Nephron progenitor cell (in vitro differentiated cells): ENCODE measurements at places on chromosomes 5 and 9.
A peak's percentile ranks its signal among the peaks of the same experiment; 100 is the strongest.

DNA sequence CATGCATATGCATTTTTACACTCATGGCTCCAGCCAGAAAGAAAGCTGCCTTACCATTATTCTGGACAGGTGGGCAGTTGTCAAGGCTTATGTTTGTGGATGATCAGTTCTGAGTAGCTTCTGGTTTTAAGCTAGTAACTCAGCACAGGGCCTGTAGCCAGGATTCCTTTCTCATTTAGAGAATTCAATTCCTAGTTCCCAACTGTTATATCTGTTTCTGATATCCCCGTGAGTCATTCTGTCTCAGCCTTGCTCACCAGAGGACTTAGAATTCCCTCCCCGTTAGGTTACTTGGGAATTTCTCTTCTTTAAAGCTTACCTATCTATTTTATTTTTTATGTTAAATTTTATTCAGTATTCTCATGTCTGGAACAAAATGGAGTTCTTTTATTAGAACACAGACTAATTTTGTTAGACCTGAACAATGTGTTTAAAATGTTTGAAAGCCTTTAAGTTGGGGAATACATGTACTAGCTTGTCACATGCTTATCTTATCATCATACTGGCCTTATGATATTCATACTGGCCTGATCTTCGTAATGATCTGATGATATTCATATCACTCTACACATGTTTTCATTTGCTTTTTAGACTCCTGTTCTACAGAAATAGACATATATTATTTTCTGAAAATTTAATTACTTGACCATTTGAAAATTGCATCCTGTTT lies 47.1 kb downstream of the CAST start:
- no peak for DNase-seq

- no peak for DNase-seq
Measured at GRCh38 chr5:53972314-53972713, 338.1 kb downstream of the ARL15 start.

- no peak for DNase-seq
Measured at GRCh38 chr5:1781107-1781506, 18.5 kb downstream of the MRPL36 start.

DNA sequence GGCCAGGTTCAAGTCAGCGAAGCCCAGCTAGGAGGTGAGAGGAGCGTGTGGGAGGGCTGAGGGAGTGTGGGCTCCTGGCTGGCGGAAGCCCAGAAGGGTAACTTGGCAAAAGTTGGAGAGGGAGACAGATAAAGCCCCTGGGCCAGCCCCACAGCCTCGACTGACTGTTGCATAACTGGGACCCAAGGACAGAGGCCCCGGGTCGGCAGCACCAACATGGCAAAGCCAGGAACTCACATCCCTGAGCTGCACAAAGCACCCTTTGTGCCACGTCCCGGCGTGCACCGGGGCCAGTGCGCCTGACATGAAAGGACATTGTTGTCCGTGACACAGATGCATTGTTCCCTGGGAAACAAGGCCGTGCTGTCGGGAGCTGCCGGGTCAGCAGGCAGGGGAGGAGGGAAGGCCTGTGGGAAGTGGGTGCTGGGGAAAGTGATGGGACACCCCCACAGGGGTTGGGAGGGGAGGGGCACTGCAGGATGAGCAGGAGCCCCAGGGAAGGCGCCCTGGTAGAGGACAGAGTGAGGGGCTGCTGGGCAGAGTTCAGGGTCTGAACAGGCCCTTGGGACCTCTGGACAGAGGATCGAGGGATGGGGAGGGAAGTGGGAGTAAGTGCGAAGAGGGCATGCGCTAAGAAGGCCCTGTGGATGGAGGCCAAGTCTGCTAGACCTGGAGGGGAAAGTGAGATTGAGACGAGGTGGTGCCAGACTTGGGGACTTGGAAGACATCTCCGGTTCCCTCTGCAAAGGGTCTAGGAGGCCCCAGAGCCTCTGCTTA lies 13.0 kb upstream of the DPM2 start:
- no peak for DNase-seq

DNA sequence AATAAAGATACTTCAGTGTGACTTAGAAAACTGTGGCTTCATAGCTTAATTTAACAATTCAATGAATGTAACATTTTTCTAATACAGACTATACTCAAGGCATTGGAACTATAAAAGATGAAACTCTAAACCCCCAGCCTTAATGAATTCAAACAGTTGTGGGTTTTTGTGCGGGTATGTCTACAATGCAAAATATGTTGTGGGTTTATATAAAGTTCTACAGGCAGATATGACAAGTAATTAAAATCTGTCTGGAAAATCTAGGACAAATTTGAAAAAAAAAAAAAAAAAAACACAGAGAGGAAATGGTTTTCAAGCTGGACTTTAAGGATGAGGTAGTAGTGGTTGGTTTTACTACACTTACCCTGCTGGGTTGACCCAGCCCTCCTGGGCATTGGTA lies 467.5 kb upstream of the TLE4 start:
- no peak for DNase-seq

DNA sequence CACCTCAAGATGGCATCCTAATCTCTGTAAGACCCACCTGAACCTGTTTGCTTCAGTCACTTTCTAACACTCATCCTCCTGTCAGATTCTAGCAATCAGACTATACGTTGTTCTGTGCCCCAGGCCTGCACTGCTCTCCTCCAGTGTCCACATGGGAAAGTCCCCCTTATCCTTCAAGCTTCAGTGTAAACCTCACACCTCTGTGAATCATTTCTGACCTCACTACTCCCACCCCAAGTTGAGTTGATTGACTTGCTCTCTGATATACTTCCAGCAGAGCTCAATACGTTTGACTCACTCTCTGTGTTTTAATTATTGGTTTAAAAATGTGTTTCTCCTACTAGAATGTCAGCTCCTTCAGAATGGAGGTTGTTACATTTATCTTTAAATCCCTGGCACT lies 240.2 kb downstream of the FBXL17 start:
- DNase-seq: no peak

DNA sequence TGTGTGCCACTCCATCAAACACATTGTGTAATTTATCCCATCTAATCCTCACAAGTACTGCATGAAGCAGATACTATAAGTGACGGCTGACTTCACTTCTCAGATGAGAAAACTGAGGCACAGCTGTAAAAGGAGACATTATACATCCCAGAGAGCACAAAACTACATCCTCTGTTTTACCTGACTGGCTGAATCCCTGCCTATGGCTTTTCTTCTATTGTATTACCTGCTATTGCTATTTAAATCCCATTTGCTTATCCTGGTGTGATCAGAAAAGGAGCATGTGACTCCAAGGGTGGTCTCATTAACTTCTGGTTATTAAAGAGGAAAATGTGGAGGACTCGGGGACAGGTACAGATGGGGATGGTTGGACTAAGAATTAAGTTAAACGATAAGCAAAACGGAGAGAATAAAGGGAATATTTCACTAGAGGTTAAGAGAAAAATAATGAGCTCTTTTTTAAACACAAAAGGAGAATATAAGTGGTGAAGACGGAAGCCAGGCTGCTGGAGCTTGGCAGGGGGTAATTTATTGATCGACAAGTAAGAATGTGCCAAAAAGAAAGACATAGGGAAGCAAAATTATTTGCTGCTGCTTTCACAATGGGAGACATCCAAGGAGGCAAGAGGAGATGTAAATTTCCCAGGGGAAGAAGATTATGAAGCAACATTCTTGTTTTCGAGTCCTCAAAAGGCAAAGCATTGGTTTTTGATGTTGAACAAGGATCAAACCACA lies 155.7 kb upstream of the GPR151 start:
- no peak for DNase-seq

DNA sequence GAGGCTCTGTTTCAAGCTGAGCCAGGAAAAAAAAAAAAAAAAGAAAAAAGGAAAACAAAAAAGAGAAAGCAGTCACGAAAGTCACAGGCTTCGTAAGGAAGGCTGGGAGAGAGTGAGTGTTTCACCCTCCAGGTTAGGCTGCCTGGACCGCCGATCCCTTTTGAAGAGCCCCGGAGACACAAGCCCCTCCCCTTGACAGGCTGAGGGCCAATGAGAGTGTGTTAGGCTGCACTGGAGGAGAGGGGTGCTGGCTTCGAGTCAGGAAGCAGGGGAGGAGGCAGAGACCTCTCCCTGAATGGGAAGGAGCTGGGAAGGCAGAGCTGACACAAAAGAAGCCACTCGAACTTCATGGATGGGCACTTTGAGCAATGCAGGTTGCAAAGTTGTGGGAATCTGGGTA lies at the start of gene NMUR2:
TSS of gene NMUR2 (minus strand) at position 135 of the 400 bp plus-strand sequence. CDS start 166 bp downstream, outside the sequence.
- DNase-seq: peak; percentile 54

GRCh38 chr5:78522476-78523260 lies 125.9 kb downstream of the LHFPL2 start:
- no peak for DNase-seq
